ENCODE measurements at places on chromosomes 16 and 17.

DNA sequence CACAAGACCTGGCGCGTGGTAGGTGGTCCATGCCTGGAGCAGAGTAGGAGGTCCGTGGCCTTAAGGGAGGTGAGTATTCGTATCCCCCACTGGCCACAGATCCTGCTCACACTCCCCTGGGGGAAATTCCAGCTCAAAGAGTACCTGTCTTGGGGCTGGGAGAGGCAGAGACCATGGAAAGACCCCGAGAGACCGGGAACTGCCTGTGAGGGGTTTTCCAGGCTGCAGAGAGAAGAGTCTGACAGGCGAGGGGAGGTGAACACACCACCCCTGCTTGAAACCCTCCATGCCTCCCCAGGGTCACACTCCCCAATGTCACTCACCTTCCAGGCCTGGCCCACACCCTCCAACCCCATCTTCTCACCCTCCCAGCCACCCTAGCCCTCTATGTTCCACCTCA lies 12.6 kb upstream of the SNN start:
- no peak for DNase-seq
- no peak overlapping the region for H3K4me3 ChIP-seq
- no peaks in the 10 kb centered on the region for H3K27me3 ChIP-seq
- no peaks in the 10 kb centered on the region for H3K36me3 ChIP-seq
- H3K27ac ChIP-seq: no peak overlapping the region
- H3K4me1 ChIP-seq: no peaks in the 10 kb centered on the region

DNA sequence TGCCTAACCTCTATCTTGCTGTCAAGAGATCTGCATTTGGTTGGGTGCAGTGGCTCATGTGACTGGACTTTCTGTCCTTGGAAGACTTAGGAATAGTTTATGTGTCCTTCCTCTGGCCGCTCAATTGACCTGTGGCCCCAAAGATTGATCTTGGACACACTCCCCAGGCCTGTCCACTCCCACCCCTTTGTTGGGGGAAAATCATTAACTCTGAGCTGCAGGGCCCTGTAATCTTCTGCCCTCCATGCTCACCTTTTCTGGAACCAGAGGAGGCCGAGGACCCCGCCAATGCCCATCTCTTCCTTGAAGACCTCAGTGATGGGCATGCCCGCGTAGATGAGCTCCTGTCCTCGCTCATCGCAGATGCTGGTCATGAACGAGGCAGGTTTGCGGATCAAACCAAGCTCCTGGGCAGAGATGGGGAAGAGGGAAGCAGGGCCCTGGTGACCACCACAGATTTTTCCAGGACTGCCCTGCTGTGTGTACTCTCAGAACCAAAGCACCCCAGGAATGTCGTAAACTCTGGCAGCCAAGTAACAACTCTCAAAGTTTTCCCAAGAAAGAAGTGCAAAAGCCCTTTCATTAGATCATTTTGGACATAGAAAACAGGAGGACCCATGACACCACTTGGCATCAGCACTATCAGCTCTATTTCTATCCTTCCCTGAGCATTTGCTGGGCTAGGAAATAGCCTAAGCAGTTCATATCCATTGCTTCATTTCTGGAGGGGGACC lies 8.5 kb upstream of the KLHL11 start:
- H3K4me3 ChIP-seq: no peak overlapping the region
- H3K36me3 ChIP-seq: peaks cover 27% of the 10 kb centered on the region
- H3K27me3 ChIP-seq: no peaks in the 10 kb centered on the region
- H3K4me1 ChIP-seq: no peaks in the 10 kb centered on the region
- H3K27ac ChIP-seq: no peak overlapping the region
- DNase-seq: no peak

DNA sequence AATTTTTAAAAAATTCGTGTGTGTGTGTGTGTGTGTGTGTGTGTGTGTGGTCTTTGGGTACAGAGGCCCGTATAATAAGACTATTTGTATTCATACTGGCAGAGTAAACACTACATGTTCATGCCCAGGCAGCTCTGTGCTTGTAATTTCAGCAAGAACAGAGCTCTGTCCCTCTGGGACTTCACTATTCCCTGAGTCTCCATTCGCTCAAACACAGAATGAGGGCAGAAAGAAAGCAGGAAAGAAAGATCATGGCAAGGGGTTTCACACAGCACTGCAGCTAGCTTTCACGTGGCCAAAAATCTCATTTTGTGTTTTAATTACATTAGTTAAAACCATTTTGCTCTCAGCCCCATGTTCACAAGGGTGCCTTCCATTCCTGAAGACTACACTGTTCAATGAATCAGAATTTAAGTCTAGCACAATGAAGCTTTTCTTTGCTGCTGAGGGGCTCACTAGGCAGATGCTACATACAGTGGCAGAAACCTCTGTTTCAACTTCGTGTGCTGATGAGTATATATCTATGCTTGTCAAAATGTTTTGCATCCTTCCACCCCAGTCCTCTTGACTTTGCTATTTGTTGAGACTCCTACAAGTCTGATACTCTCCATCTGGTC lies 198.4 kb upstream of the C17orf78 start:
- no peaks in the 10 kb centered on the region for H3K27me3 ChIP-seq
- no peak for DNase-seq
- H3K4me1 ChIP-seq: no peaks in the 10 kb centered on the region
- H3K4me3 ChIP-seq: no peak overlapping the region
- no peaks in the 10 kb centered on the region for H3K36me3 ChIP-seq
- no peak overlapping the region for H3K27ac ChIP-seq

DNA sequence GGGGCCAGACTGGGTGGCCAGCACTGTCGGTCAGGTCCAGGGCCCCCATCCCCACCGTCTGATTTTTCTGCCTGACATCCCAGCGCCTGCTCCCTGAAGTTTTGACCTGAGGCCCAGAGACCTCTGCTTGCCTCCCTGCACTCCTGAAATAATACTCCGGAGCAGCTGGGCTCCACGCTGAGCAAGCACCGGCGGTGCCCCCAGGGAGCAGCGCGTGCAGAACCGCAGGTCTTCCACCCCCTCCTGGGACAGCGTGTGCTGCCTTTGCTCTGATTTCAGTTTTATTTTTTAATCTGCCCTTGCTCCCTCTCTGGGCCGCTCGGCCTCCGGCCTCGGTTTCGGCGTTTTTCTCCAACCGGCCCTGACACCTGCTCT lies 132.4 kb upstream of the GSE1 start:
- no peaks in the 10 kb centered on the region for H3K36me3 ChIP-seq
- no peak overlapping the region for H3K27ac ChIP-seq
- no peaks in the 10 kb centered on the region for H3K27me3 ChIP-seq
- no peak for DNase-seq
- no peak overlapping the region for H3K4me3 ChIP-seq

- no peak for DNase-seq
- peaks cover 12% of the 10 kb centered on the region for H3K4me1 ChIP-seq
- no peaks in the 10 kb centered on the region for H3K36me3 ChIP-seq
- no peak overlapping the region for H3K27ac ChIP-seq
- H3K4me3 ChIP-seq: no peak overlapping the region
- H3K27me3 ChIP-seq: no peaks in the 10 kb centered on the region
Measured at GRCh38 chr16:83951544-83951943, 1.5 kb upstream of the OSGIN1 start.

- H3K27ac ChIP-seq: no peak overlapping the region
- H3K36me3 ChIP-seq: no peaks in the 10 kb centered on the region
- DNase-seq: no peak
Measured at GRCh38 chr17:68400404-68400735, 56.9 kb downstream of the WIPI1 start.

- no peak overlapping the region for H3K27ac ChIP-seq
- no peaks in the 10 kb centered on the region for H3K4me1 ChIP-seq
- no peak for DNase-seq
- no peaks in the 10 kb centered on the region for H3K27me3 ChIP-seq
Measured at GRCh38 chr16:86874141-86874540, 295.8 kb downstream of the FOXL1 start.

DNA sequence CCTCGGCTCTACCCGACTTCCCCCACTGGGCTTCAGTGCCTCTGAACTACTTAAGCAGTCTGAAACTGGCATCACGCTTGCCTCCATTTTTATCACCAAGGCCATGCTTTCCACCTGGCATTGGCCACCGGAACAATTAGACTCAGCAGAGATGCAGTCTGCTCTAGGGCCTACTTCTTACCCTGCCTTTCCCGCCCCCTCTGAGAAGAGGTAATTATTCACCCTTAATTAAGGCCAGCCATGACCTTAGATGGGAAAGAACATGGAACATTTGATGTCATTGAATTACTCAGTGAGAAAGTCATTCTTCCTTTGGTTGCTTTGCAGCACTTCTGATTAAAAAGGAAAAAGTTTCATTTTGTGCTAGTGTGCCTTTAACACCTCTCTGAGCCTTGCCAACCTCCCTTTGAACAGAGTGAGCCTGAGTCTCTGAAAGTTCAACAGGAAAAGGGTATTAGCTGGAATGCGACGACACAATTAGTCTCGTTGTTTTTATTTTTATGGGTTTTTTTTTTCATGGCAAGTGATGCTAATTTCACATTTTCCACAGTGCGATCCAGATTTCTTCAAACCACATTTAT lies 60.9 kb upstream of the TNRC6A start:
- DNase-seq: no peak
- H3K4me3 ChIP-seq: no peak overlapping the region
- peak overlapping the region; percentile 9 for H3K27ac ChIP-seq

DNA sequence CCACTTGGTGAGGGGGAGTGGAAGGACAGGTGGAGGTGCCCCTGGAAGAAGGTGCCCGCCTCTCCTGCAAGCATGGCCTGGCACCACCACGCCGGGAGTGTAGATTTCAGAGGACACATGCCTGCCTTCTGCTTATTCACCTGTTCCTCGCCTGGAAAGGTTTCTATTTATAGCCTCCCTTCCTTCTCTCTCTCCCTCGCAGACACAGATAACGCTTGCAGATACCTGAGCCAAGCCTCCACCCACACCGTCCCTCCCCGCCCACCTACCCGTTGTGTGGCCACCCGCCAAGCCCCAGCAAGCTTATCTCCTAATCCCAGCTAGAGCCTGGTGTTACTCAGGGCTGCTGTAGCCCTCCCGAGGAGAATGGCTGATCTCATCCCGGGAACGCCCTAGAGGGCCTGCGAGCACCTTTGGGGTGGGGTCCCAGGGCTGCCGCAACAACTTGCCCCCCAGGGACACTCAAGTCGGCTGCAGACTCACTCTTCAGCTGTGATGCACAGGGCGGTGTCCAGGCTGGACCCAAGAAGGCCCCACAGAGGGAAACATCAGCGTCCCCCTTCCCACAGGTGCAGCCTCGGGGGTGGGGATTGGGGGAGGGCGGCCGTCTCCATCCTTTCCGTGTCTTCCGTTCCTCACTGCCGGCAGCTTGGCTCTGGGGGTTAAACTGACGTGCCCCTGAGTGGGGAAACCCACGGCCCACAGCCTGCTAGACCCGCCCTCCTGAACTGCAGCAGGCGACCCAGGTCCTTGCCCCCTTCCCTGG lies 1.9 kb upstream of the SNAI3 start:
- no peak overlapping the region for H3K4me3 ChIP-seq
- peaks cover 25% of the 10 kb centered on the region for H3K4me1 ChIP-seq
- peak; percentile 95 for DNase-seq
- H3K27ac ChIP-seq: no peak overlapping the region
- H3K27me3 ChIP-seq: no peaks in the 10 kb centered on the region
